DMS153 (cell line): ENCODE measurements at places on chromosomes 2 and 18.
A peak's percentile ranks its signal among the peaks of the same experiment; 100 is the strongest.

GRCh38 chr18:11258039-11258610 is 108.8 kb upstream of the PIEZO2 start:
- no peak for DNase-seq

DNA sequence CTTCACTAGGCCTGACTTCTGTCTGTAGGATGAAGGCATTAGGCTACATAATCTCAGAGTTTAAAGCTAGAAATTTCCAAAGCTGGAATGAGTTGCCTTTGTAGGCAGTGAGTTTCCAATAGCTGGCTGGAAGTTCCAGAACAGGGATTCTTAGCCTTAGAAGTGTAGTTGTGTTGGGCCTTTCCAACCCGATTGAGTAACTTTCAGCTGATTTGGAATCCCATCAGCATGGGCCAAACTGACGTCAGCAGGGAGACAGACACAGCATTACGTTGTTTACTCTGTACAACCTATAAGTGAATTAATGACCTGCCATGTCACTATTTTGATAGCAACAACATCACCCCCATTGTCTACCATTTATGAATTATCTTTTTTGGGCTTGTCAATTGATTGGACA is 56.9 kb downstream of the SETBP1 start:
- DNase-seq: no peak

DNA sequence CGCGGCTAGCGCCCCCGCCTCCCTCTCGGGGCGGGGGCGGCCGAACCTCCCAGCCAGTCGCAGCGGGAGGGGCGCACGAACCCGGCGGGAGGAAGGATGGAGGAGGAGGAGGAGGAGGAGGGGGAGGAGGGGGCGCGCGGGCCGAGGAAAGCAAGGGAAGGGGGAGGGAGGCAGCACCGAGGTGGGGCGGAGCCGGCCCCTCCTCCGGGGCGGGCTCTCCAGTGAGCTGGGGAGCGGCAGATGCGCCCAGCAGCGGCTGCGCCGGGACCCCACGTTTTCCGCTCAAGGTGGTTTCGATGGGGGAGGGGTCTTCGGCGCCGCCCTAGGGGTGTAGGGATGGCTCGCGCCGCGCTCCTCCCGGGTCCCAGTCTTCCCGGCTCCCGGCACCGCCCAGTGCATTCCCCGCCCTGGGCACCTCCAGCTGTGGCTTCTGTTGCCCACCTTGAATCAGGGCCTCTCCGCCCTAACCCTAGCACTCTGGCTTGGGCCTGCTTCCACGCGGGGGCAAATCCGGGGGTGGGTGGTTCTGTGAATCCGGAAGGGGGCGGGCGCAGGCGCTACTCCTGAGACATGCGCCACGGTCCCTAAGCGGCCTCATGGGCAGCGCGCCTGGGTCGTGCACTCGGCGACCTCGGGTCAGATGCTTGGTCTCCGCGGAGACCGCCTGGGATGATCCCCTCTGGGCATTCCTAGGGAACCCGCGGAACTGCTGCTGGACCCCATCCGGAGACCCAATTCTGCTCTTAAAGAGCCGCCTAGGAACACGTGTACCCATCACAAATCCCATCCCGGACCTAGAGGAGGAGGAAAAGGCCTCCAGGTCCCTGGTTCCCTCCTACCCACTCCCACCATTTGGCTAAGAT is at the start of gene FBXO41:
Gene FBXO41 (minus strand): TSS at position 183 of the 863 bp plus-strand sequence. CDS start 14,848 bp downstream, outside the sequence.
- no peak for DNase-seq

DNA sequence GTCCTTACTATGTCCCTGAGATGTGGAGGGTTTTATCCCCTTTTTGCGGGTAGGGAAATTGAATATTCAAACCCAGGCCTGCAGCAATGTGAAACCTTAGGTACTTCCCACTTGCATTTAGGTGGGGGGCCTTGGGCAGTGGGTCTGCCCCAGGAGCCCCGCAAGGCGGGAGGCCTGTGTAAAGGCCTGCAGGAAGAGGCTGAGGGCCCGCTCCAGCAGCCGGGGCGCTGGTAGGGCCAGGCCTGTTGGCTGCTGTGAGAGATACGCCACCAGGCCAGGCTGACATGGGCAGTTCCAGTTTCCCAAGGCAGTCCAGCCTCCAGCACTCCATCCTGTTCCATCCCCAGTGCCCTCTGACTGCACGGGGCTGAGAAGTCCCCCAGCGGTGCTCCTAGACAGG is 64.2 kb downstream of the GBX2 start:
- DNase-seq: no peak

DNA sequence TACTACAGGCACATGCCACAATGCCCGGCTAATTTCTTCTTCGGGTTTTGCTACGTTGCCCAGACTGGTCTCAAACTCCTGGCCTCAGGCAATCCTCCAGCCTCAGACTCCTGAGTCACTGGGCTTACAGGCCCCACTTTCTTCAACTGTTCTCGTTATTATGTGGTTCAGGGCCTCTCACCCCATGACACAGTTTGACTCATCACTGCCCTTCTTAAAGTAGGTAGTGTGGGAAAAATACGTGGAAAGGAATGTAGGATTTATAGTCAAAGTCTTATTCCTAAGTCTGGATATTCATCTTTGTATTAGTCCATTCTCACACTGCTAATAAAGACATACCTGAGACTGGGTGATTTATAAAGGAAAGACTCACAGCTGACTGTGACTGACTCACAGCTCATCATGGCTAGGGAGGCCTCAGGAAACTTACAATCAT is 19.4 kb downstream of the CENPA start:
- DNase-seq: no peak

DNA sequence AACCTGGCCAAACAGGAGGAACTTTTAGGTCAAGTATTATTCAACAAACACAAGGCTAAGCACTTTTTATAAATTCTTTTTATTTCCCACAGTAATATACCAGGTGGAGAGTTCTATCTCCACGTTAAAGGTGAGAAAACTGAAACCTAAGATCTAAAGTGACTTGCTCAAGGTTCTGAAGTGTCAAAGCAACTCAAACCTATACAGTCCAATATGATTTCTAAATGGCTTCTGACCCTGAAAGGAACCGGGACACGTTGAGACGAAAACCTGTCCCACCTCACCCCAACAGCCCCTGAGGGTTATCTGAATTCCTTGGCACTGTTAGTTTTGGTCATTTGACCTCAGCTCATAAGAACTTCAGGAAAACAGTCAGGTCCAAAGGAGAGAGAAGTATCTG is 814.5 kb upstream of the LRATD1 start:
- no peak for DNase-seq

- no peak for DNase-seq
Measured at GRCh38 chr18:63142594-63143225, 176.9 kb downstream of the BCL2 start.

DNA sequence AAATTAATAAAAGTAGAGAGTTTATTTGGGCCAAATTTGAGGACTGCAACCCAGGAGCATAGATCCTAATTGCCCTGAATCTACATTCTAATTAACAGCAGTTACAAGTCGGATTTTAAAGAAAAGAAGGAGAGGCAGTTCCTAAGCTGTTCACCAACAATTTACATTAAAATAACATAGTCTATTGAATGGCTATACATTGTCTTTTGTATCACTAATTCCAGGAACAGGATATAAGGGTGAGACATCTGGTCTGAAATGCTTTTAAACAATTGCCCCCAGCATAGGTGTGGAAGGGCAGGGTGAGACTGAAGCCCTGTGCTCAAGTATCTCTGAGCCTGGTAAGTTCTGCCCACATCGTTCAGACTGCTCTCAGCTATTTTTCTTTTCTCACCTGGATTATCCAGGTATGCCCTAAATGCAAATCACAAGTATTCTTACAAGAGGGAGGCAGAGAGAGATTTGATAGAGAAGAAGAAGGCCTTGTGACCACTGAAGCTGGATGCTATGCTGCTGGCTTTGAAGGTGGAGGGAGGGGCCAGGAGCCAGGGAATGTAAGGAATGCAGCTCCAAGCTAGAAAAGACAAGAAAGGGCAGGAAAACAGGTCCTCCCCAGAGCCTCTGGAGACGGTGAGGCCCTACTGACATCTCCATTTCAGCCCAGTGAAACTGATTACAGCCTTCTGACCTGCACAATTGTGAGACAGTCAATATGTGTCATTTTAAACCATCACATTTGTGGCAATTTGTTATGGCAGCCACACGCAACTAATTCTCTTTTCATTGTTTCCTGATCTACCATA is 189.4 kb upstream of the ARL4C start:
- no peak for DNase-seq

DNA sequence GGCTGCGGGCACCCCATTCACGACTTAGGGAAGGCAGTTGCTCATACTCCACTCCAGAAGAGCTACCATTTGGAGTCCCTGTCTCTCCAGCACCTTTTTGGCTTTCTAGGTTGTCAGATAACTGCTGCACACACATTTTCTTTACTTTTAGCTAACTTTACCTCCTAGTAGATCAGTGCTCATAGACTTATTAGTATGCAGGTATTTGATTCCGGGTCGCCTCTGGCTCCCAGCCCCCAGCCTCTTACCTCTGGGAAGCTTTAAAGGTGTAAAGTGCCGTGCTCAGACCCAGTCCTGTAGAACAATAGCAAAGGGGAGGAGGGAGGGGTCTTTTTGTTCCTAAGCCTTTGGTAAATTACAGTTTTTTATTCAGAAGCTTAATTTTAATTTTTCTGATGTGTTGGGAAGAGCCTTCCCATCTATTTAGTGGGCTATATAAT is 102.9 kb downstream of the SPTBN1 start:
- DNase-seq: no peak

- no peak for DNase-seq
Measured at GRCh38 chr2:38130876-38131275, 54.9 kb upstream of the CYP1B1 start.

DNA sequence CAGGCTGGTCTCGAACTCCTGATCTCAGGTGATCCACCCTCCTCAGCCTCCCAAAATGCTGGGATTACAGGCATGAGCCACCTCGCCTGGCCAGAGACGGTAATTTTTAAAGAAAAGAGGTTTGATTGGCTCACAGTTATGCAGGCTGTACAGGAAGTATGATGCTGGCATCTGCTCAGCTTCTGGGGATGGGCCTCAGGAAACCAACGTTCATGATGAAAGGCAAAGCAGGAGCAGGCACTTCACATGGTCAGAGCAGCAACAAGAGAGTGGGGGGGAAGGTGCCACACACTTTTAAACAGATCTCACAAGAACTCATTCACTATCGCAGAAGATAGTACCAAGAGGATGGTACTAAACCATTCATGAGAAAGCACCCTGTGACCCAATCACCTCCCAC is 38.0 kb upstream of the GPD2 start:
- no peak for DNase-seq

DNA sequence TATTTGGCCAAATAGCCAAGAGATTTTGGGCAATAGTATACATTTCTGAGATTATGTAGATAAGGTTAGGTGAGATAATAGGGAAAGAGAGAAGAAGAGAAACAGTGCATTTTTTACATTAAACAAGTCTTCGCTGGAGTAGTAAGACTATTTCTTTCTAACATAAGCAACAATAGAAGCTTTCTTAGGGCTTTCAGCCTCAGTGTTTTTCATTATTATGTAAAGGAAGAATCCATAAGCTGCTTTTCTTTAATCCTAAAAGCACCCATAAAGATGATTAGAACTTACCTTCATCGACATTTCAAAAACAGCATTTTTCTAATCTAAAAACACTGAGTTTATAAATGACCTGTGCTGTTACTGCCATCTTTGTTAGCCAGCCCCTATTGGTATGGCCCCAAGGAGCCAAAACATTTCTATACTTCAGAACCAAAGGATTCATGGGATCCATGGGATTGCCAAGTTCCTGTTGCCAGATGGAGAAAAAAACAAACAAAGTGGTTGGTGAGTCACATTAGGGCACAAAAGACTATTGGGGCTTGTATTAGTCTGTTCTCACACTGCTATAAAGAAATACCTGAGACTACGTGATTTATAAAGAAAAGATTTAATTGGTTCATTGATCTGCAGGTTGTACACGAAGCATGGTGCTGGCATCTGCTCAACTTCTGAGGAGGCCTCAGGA is 88.2 kb downstream of the SCG2 start:
- no peak for DNase-seq

DNA sequence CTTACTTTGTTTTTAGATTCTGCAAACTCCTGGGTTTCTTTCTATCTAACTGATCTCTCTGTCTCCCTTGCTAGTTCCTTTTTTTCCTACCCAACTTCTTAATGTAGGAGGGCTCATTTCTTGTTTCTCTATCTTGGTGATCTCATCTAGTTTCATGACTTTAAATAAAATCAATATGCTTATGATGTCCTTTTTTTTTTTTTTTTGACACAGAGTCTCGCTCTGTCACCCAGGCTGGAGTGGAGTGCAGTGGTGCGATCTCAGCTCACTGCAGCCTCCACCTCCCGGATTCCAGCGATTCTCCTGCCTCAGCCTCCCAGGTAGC is 42.2 kb upstream of the IL1RL1 start:
- DNase-seq: no peak

DNA sequence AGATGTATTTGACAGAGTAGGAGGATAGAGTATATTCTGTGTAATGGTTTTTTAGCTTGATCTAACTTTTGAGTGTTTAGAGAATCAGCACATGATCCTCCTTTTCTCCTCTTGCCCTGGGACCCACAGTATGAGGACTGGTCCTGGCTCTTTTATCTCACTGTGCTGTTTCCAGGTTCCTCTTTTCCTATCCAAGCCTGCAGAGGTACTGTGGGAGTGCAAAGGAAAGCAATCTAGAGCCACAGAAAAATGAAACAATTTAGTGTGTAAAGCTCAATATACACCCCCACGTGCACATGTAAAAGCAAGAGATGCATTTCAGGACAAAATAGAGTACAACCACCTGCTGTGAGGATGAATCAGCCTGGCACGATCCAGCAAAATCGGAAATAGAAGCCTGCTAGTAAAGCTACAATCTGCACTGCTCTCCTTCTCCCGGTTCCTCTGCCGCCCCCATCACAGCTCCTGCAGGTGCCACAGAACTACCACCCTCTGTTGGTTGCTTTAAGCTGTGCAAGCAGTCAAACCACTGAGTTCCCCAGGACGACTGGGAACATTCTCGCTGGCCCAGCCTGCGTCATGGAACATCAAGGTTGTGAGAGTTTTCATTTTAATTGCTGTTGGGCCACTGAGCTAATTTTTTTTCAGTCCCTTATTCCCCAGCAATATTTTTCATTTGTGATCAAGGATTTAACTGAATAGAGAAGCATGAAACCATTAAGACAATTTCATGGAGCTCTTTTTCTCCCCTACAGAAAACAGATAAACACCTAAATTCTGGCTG is 47.8 kb upstream of the MAPRE3 start:
- DNase-seq: peak; percentile 44

- DNase-seq: no peak
Measured at GRCh38 chr2:26757873-26758789, 6.0 kb upstream of the SLC35F6 start.

GRCh38 chr18:79664525-79665125 is 15.0 kb upstream of the CTDP1 start:
- no peak for DNase-seq

DNA sequence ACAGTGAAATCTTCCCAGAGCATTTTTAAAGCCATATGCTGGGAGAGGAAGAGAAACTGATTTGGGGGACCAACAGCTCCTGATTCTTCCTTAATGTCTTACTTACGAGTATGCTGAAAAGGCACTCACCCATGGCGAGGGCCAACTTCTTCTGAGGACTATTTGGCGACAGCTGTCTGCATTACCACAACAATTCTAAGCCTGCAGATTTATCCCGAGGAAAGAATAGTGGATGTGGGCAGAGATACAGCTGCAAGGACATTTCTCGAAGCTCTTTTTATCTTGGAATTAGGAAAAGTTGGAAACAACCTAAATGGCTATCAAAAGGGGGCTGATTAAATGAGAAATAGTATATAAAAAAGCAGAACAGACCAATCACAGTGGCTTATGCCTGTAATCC is 40.3 kb upstream of the FHL2 start:
- DNase-seq: no peak

- DNase-seq: no peak
Measured at GRCh38 chr2:108916122-108916795, 72.8 kb downstream of the EDAR start.
